Heart left ventricle (tissue), 16 donors: ENCODE measurements at places on chromosomes 5 and 9. TPM values are rescaled to one million over a fixed set of nuclear protein-coding genes. Genes with fewer than 3 reads are reported as not detected.

PRLR gene
- total RNA-seq: 2.2 TPM

RIC1 gene
- 8.7 TPM for total RNA-seq

IL9 gene
- not detected for total RNA-seq

PRUNE2 gene
- 2.6 TPM for total RNA-seq

PGM5 gene
- total RNA-seq: 189 TPM

SYK gene
- total RNA-seq: 6.8 TPM

DOCK8 gene
- 36.1 TPM for total RNA-seq

ALDH1A1 gene
- 27.5 TPM for total RNA-seq

FOXD4L5 gene
- total RNA-seq: not detected
